ENCODE measurements at places on chromosomes 5 and 9. TPM values are rescaled to one million over a fixed set of nuclear protein-coding genes. Genes with fewer than 3 reads are reported as not detected.

Gene SLC24A2
- total RNA-seq: not detected

Gene CCL19
- total RNA-seq: 2.4 TPM

DNA sequence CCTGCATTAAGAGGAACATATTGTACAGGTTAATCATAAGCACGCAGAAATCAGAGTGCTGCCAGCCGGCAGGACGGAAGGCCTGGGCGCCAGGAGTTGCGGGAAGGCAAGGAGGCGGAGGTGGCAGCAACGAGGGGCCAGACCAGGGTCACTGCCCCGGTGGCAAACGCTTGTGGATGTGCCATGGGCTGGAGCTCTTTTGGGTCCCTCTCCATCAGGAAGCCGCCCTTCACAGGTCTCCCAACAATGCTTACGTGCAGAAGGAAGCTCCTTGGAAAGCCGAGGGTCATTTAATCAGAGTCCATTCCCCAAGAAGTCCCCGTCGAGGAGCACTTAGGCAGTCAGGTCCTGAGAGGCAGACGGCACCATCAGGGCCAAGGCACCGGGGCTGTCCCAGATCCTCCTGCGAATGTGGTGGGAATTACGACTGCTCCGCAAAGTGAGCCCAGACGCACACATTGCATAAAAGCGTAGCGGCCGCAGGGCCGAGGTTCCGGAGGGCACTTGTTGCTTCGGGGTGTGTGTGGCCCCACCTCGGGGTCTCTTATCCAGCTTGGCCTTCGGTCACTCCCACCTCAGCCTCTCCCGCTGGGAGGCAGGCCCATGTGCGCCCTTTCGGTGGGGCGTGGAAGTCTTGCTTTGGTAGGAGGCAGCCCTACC lies 20.5 kb downstream of the MRPL36 start:
- DNase-seq: no peak

Gene OLFM1
- total RNA-seq: 24.1 TPM

DNA sequence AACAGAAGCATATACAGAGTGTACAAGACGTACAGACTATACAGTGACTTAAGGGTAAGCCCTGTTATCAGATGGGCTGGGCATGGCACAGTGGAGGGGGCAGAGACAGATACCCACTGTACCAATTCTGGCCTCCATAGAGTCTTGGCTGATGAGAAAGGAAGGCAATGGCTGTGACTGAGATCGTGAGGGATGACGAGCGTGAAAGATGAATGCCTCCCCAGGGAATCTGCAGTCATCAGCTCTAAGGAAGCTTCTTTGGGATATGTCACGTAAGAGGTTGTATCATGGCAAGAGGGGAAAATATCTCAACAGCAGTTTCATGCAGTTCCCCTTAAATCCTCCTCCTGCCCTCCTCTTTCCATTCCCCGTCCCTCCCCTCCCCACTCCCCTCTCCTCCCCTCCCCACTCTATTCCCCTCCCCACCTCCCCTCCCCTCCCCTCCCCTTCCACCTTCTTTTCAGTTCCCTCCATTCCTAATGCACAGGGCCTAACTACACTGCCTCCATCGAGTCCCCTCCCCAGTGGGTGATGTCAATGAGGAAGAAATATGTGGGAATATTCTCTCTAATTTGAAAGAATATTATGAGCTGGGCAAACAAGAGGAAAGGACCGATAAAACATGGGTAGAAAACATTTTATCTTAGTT lies 226.4 kb upstream of the DAP start:
- DNase-seq: no peak

- no peak for DNase-seq
Measured at GRCh38 chr9:90974016-90974415, 172.4 kb downstream of the SYK start.

GRCh38 chr9:135544981-135545635 lies 818 bp upstream of the OBP2A start:
- no peak for DNase-seq

DNA sequence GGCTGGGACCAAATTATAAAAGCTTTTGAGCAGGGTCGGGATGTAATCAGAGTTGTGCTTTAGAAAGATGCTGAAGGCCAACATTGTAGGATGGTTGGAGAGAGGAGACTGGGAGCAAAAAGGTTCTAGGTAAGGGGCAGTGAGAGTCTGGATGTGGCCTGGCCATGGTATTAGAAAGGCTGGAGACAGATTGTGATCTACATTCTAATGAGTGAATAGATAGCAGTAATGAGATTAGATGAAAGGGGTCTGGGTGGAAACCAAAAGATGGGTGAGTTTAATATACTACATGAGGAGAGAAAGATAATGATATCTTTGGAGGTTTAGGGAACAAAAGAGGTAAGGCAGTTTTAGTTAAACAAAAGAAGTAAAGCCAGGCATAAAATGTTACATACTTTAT lies 88.8 kb upstream of the SH3GL2 start:
- DNase-seq: no peak

Gene GTF3C5
- 44.8 TPM for total RNA-seq

Gene PIP5K1B
- 35.9 TPM for total RNA-seq

Gene TEX53
- not detected for total RNA-seq

Gene NIPAL4
- total RNA-seq: not detected

Gene PCDH12
- total RNA-seq: 14.9 TPM

GRCh38 chr9:35415402-35416097 lies 74.4 kb upstream of the RUSC2 start:
- DNase-seq: no peak
